ENCODE measurements at places on chromosomes 5 and 9.
A peak's percentile ranks its signal among the peaks of the same experiment; 100 is the strongest.

- DNase-seq = no peak
Measured at GRCh38 chr9:36798350-36799065, 225.8 kb downstream of the MELK start.

DNA sequence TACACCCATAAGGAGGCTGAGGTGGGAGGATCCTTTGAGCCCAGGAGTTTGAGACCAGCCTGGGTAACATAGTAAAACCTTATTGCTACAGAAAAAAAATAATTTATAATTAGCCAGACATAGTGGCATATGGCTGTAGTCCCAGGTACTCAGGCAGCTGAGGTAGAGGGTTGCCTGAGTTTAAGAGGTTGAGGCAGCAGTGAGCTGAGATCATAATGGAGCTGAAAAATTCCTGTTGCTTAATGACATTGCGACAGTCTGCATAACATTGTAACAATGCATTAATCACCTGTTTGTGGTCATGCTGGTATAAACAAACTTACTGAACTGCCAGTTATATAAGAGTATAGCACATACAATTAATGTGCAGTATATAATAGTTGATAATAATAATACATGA, 214.2 kb downstream of the TRIM32 start:
- no peak for DNase-seq

DNA sequence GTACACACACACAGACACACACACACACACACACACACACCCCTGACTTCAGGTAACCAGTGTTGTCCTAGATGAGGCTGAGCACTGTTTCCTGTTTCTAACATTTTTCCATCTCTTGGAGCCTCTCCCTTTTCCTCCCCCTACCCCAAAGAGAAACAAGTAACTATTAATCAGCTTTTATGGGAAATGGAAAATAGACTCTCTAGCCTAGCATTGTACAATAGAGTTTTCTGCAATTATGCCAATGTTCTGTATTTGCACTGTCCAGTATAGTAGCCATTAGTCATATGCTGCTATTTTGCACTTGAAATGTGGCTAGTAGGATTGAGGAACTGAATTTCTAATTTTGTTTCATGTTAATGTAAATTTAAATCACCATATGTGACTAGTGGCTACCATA, 33.1 kb downstream of the RAB3C start:
- DNase-seq = no peak

DNA sequence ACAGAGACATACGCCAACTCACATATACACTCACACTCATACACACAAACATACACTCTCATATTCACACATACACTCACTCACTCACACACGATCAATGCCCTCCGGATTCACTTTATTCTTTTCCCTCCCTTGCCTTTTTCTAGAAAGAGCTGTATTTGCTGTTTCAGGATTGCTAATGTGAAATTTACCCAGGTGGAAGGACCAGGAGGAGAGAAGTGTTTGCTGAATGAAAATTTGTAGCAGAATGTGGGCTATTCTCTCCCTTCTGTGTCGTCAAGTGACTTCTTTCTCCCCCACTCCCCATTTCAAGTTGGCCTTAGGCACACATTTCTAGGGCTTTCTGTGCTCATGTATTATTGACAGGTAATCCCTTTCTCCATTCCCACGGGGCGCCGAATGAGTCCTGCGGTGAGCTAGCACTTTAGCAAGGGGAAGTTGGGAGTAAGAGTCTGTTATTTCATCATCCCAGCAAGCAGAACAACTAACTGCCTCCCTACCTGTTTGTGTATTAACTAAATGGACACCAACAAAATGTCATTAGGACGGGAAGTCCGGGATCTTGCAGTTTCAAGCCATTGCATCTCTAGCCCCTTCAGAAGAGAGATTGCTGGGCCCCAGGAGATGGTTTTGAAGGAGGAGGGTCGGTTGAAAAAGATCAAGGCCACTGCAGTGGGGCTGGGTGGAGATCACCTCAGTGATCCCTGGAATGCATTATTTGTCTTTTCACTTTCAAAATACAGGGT, 97.1 kb upstream of the TAF11L2 start:
- no peak for DNase-seq

- DNase-seq = no peak
Measured at GRCh38 chr5:1484730-1485578, 38.8 kb downstream of the LPCAT1 start.

GRCh38 chr9:131008909-131009618, at the start of gene LAMC3:
Gene LAMC3 (plus strand): TSS chr9:131009174. CDS start chr9:131009215, 41 bp downstream.
- no peak for DNase-seq

- no peak for DNase-seq
Measured at GRCh38 chr9:127384901-127385300, 12.1 kb upstream of the SLC2A8 start.

- no peak for DNase-seq
Measured at GRCh38 chr9:127917603-127918002, 762 bp upstream of the ST6GALNAC4 start.

DNA sequence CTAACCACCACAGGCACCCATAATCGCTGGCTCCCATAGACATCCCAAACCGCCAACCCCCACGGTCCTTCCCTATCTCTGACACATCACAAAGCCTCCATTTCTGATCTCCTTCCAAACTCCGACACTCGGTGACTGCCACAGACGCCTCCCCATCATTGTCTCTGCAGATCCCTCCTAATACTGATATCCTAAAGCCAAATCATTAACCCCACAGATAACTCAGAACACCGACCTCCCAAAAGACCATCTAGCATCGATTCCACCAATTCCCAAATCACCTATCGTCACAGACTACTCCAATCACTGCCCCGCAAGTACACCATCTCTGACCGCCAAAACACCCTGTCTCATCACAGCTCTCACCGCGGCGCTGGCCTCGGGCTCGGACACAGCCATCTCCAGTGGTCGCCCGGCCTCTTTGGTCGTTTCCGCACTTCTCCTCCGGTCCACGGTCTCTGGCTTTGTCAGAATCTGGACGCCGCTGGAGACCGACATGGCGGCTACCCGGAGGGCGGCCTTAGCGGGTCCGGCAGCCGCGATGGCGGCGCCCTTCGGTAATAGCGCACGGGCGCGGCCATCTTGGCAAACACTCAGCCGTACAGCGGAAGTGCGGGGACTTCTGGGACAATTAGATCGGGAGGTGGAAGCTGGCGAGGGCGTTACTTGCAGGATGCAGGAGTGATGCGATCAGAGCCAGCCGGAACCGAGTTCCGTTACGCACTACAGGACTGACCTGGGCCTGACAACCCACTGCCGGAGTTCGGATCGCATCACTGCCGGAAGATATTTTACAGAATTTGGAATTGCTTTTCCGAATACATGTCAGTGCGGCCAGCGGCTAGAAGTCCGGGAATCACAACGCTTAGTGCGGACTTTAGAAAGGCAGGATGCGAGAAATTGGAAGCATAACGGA, at the start of gene ZFP37:
TSS of gene ZFP37 (minus strand) at position 534 of the 916 bp plus-strand sequence. CDS start at position 498, 36 bp downstream.
- DNase-seq = peak; percentile 88

- DNase-seq = no peak
Measured at GRCh38 chr5:40871177-40871576, 30.0 kb downstream of the CARD6 start.

GRCh38 chr5:107284822-107285525, 385.8 kb downstream of the EFNA5 start:
- no peak for DNase-seq

DNA sequence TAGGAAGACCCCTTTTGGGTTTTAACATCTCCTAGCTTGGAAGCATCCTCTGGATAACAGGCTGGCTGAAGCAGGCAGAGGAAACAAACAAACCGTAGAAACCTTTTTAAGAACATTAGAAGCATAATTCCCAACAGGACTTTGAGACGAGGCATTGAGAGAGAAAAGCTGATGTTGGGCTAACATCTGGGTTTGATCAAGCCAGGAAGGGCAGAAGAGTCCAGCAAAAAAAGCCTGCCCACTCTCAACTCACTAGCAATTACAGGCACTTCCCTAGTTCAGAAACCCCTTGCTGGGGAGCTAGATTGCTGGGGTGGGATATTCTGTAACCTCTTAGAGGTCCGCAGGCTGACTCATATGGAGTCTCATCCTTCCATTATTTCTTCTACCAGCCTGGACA, 75.4 kb upstream of the CTNNA1 start:
- no peak for DNase-seq

- DNase-seq = no peak
Measured at GRCh38 chr9:112809351-112809848, 58.8 kb downstream of the SNX30 start.

DNA sequence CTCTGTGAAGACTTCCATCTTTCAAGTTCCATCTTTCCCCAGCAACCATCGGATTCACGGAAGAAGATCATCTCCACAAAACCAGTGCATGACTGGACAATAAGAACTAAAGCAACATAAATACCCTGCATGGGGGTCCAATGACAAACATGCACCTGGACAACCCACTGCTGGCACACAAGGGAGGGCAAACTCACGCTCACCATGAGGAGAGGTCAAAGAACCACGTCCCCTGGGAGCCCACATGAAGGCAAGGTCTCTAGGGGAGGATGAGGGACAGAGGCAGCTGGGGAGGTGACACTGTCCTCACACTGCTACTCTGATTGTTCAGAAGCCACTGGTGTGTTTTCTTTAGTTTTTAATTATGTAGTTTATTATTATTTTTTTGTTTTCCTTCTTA, 190.8 kb downstream of the MED10 start:
- DNase-seq = no peak

DNA sequence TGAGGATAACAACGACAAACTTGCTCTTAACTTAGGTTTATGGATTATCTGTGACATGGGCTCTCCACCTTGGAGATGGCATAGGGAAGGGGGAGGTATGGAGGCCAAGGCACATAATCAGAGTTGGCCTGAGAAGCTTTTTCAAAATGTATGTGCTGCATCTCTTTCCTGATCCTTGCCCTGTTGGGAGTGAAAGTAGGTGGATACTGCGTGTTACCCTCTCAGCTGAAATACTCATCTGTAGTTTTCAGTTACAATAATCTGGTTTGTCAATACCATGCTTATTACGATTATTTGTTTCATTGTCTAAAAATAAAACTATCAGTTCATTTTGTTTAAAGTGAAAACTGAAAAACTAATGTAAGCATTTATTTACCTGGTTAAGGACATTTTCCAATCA, 86.7 kb downstream of the SLC44A1 start:
- DNase-seq = no peak

- no peak for DNase-seq
Measured at GRCh38 chr9:122356627-122357026, 14.2 kb upstream of the PTGS1 start.

- DNase-seq = no peak
Measured at GRCh38 chr9:81819155-81819554, 109.1 kb upstream of the SPATA31D4 start.

DNA sequence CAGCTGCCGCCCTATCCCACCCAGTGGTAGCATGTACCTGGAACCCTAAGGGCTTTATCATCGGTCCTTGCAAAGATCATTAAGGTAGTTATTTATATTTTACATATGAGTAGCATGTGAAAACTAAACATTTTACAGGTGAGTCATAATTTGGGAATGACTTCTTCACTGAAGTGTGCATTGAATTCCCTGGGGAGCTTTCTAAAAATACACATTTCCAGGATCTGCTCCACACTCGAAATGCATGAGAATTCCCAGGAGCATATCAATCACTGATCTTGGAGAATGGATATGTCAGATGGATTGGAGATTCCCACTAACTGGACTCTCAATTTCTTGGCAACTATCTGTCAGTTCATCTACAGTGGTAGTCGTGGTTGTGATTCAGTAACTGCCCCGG, 717.5 kb downstream of the IRX1 start:
- DNase-seq = no peak

DNA sequence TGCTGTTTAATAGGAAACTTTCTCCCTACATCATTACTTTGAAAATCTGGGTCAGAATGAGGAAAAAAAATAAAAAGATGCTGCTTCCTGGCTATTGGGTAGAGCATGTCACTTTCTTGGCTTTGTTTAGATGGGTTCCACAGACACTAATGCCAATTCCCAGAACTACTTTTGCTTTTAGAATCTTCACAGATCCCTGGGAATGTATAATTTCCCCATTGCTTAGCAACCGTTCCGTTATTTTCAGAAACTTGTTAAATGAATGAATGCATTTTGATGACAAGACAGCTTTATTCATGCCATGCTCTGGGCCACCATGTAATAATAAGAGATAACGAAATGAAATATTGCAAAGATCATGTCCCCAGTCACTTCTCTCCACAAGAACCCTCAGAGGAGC, 126.5 kb upstream of the TRPC7 start:
- DNase-seq = no peak

- no peak for DNase-seq
Measured at GRCh38 chr5:18152671-18153070, 518.4 kb downstream of the TAF11L14 start.

- no peak for DNase-seq
Measured at GRCh38 chr9:2267181-2267745, 252.1 kb downstream of the SMARCA2 start.

DNA sequence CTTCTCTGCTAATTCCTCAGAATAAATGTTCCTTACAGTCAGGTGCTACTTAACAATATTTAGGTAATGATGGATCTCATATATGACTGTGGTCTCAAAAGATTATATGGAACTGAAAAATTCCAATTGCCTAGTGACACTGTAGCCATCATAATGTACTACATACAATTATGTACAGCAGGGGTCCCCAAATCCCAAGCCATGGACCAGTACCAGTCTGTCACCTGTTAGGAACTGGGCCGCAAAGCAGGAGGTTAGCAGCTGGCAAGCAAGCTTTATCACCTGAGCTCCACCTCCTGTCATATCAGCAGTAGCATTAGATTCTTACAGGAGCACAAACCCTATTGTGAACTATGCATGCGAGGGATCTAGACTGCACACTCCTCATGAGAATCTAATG, 69.6 kb downstream of the NR2F1-AS1 start:
- no peak for DNase-seq

DNA sequence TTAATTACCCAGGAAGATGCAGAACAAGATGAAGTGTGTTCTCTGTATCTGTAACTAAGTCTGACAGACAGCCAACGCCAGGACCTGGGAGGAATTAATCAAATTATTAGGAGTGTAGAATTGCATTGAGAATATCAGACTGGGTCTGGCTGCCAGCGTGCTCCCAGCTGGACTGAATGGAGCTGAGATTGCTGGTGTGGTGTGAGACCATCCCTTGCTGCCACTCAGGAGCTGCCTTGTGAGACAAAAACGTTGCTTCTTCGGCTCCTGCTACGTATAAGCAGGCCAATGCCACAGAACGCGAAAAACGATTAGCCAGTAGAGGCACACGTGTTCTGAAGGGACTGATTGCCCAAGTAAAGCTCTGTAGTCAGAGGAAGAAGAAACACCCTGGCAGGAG, 66.8 kb downstream of the AMBP start:
- DNase-seq = no peak

DNA sequence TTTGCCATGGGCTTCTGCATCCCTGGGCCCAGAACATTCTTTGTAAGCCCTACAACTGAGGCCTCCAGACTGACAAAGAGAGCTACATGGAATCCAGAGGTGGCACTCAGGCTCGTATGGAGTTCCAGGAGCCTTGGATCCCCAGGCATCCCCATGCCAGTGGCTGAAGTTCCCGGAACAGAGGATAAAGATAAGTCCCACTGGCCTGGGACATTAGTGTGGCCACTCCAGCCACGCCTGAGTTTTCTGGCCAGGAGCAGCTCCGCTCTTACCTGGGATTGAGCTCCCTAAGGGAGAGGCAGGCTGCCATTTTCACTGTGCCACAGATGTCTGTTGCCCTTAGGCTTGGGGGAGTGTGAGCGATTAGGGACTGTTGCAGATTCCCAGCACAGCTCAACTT, 656.3 kb upstream of the FAM174A start:
- no peak for DNase-seq

GRCh38 chr5:90161414-90161813, 248.1 kb downstream of the CETN3 start:
- DNase-seq = no peak

Measured in breast epithelium (tissue), 4 donors.